A549 treated with Mapracorat at 1 μM for 4 hours (cell line): ENCODE measurements at places on chromosomes 3 and 15. TPM values are rescaled to one million over a fixed set of nuclear protein-coding genes. Genes with fewer than 3 reads are reported as not detected.

GOLGA6B gene
- 0.10 TPM in 1 of 5 replicates, not detected in the others for total RNA-seq

FBN1 gene
- 5.0 to 9.3 TPM (median 7.4 TPM) in 5 replicates for total RNA-seq

ITIH1 gene
- total RNA-seq = not detected in 5 replicates

PRR20G gene
- 0.97 to 1.6 TPM (median 1.3 TPM) in 5 replicates for total RNA-seq

THSD4 gene
- total RNA-seq = 20.3 to 28.3 TPM (median 24.4 TPM) in 5 replicates

HGD gene
- total RNA-seq = 15.0 to 22.1 TPM (median 16.0 TPM) in 5 replicates

UROC1 gene
- total RNA-seq = not detected in 5 replicates

CAV3 gene
- not detected in 5 replicates for total RNA-seq

VEPH1 gene
- 0.24 to 0.37 TPM (median 0.32 TPM) in 4 of 5 replicates, not detected in the other for total RNA-seq

MNS1 gene
- 2.7 to 3.6 TPM (median 2.8 TPM) in 5 replicates for total RNA-seq

LIPH gene
- 4.9 to 5.9 TPM (median 5.5 TPM) in 5 replicates for total RNA-seq

CHD2 gene
- total RNA-seq = 23.7 to 31.8 TPM (median 28.5 TPM) in 5 replicates

CCDC39 gene
- not detected in 5 replicates for total RNA-seq

CKMT1B gene
- 2.7 to 5.1 TPM (median 3.3 TPM) in 5 replicates for total RNA-seq

IL5RA gene
- not detected in 5 replicates for total RNA-seq

ATP13A5 gene
- total RNA-seq = not detected in 5 replicates

PRICKLE2 gene
- 2.2 to 2.8 TPM (median 2.7 TPM) in 5 replicates for total RNA-seq

CPNE9 gene
- total RNA-seq = 0.15 to 0.31 TPM (median 0.17 TPM) in 3 of 5 replicates, not detected in the others

PRKAR2A gene
- total RNA-seq = 15.5 to 21.0 TPM (median 18.0 TPM) in 5 replicates

C3orf22 gene
- total RNA-seq = not detected in 5 replicates

VGLL3 gene
- 5.1 to 15.1 TPM (median 9.3 TPM) in 5 replicates for total RNA-seq

RAD51 gene
- 17.3 to 21.5 TPM (median 19.4 TPM) in 5 replicates for total RNA-seq

KIF7 gene
- total RNA-seq = 3.2 to 5.0 TPM (median 4.4 TPM) in 5 replicates

OPA1 gene
- 25.3 to 32.7 TPM (median 29.5 TPM) in 5 replicates for total RNA-seq

GOLGA8J gene
- 0.12 to 0.17 TPM in 2 of 5 replicates, not detected in the others for total RNA-seq

GOLGA8T gene
- 0.80 to 2.0 TPM (median 1.6 TPM) in 5 replicates for total RNA-seq

CTXN2 gene
- not detected in 5 replicates for total RNA-seq

ST6GAL1 gene
- 2.4 to 4.6 TPM (median 3.6 TPM) in 5 replicates for total RNA-seq

NEDD4 gene
- total RNA-seq = 63.5 to 82.2 TPM (median 74.1 TPM) in 5 replicates

CLDN16 gene
- total RNA-seq = 0.16 TPM in 1 of 5 replicates, not detected in the others

TRPM1 gene
- not detected in 5 replicates for total RNA-seq

P2RY12 gene
- not detected in 5 replicates for total RNA-seq

CYP19A1 gene
- total RNA-seq = 0.15 to 0.52 TPM (median 0.30 TPM) in 5 replicates

CTSH gene
- total RNA-seq = 40.9 to 47.7 TPM (median 46.4 TPM) in 5 replicates

PIERCE2 gene
- 3.9 to 5.0 TPM (median 4.2 TPM) in 5 replicates for total RNA-seq

GOLGA6L4 gene
- 0.29 to 1.3 TPM (median 0.87 TPM) in 5 replicates for total RNA-seq

MGLL gene
- 63.9 to 79.7 TPM (median 69.3 TPM) in 5 replicates for total RNA-seq

CIDEC gene
- total RNA-seq = 50.4 to 66.9 TPM (median 56.5 TPM) in 5 replicates

CP gene
- total RNA-seq = 4.5 to 7.7 TPM (median 5.5 TPM) in 5 replicates

SPTBN5 gene
- 0.16 to 0.34 TPM (median 0.25 TPM) in 5 replicates for total RNA-seq

ARPIN gene
- 10.1 to 14.3 TPM (median 11.4 TPM) in 5 replicates for total RNA-seq

P3H2 gene
- total RNA-seq = 25.1 to 37.9 TPM (median 34.5 TPM) in 5 replicates

KBTBD13 gene
- total RNA-seq = not detected in 5 replicates

U2SURP gene
- 72.8 to 105 TPM (median 85.4 TPM) in 5 replicates for total RNA-seq

ASB14 gene
- not detected in 5 replicates for total RNA-seq

P2RY1 gene
- total RNA-seq = 0.35 to 0.52 TPM (median 0.49 TPM) in 5 replicates

FBXO40 gene
- total RNA-seq = not detected in 5 replicates

GALNT15 gene
- total RNA-seq = 0.03 to 0.27 TPM (median 0.13 TPM) in 4 of 5 replicates, not detected in the other

HEG1 gene
- 6.5 to 11.3 TPM (median 9.1 TPM) in 5 replicates for total RNA-seq

MAP3K13 gene
- total RNA-seq = 12.4 to 15.2 TPM (median 13.0 TPM) in 5 replicates

TTLL13 gene
- total RNA-seq = 0.07 to 0.59 TPM (median 0.10 TPM) in 4 of 5 replicates, not detected in the other

CDHR4 gene
- total RNA-seq = 0.10 to 0.64 TPM (median 0.22 TPM) in 5 replicates

DCBLD2 gene
- 204 to 263 TPM (median 244 TPM) in 5 replicates for total RNA-seq

SKOR1 gene
- 0.04 to 0.07 TPM (median 0.05 TPM) in 3 of 5 replicates, not detected in the others for total RNA-seq

SLCO2A1 gene
- total RNA-seq = 0.02 to 0.44 TPM (median 0.15 TPM) in 5 replicates
